ENCODE measurements at places on chromosomes 12 and 14. TPM values are rescaled to one million over a fixed set of nuclear protein-coding genes. Genes with fewer than 3 reads are reported as not detected.

DNA sequence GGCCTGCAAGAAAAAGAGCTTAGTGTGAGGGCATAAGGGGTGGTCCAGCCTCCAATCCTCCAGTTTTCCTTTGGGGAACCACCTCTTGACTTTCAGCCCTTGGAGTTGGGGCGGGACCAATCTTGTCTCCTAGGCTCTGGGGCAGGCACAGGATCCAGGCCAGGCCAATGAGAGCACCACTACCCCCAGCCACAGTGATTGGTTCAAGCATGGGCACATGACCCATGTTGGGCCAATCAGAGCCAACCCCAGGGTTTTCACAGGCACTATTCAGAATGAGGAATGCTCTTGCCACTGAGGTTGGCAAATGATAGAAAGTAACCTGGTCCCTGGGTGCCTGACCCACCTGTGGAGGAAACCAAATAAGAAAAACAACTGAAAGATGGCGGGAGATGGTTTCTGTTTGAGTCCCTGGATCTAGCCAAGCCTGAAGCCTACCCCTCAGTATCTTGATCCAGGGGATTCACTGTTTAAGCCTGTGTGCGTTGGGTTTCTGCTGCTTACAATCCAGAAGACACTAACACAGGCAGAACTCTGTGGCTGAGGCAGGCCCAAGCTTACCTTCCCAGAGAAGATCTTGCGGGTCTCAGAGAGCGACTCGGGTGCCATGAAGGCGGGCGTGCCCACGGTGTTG lies 42.9 kb downstream of the P2RX4 start:
- H3K4me3 ChIP-seq: no peak overlapping the region
- no peak for DNase-seq

DNA sequence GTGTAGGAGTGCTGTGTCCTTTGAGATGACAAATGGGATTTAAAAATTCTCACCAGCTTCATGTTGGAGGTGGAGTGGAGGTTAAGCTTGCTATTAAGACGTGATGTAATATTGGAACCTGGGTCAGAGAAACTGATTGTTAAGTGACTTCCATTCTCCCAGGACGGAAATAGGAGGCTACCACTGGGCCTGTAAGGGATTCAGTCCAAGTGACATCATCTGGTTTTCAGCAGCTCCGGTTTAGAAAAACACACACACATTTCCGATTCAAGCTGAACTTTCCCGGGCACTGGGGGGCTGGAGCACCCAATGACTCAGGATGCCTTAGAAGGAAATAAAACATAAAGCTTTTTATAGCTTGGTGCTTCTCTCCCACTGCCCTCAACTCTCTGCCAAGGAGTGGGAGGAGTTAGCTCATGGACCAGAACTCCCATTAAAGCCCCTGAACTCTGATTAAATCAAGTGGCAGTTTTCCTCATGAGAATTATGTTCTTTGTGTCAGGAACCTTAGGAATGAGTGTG lies 12.4 kb downstream of the CALM1 start:
- no peak overlapping the region for H3K4me3 ChIP-seq
- H3K27me3 ChIP-seq: no peaks in the 10 kb centered on the region
- H3K4me1 ChIP-seq: peaks cover 3% of the 10 kb centered on the region
- no peak for DNase-seq

ARMH4 gene
- total RNA-seq: not detected

FSCB gene
- total RNA-seq: not detected

GRCh38 chr14:34833549-34834523 lies 41.3 kb downstream of the BAZ1A start:
- no peaks in the 10 kb centered on the region for H3K27me3 ChIP-seq
- no peak overlapping the region for H3K4me3 ChIP-seq
- no peak for DNase-seq
- peaks cover under 1% of the 10 kb centered on the region for H3K36me3 ChIP-seq
- H3K27ac ChIP-seq: peak overlapping the region; percentile 25
- peaks cover 26% of the 10 kb centered on the region for H3K4me1 ChIP-seq

Measured in CD4-positive, alpha-beta T cell (primary cell).